ENCODE measurements at places on chromosomes 6 and 20.

GRCh38 chr6:45420083-45420908, 42.6 kb upstream of the SUPT3H start:
- DNase-seq = peak; percentile 50

GRCh38 chr6:6492675-6493074, 95.8 kb upstream of the LY86 start:
- DNase-seq = no peak

DNA sequence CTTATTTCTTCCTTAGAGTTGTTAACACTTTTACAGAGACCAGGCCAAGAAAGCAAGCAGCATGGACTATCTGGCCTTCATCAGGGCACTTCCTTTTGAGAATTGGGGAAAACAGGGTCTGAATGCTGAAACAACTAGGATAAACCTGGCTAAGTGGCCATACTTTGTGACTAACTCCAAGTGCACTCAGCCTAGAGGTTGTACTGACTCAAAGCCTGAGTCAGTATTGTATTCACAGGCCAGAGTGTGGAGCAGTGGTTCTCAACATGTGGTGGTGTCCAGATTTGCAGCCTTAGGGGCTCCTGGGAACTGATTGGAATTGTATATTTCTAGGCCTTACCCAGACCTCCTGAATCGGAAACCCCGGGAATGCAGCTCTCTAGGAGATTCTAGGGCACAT, 20.1 kb downstream of the SEC23B start:
- DNase-seq = no peak

- DNase-seq = no peak
Measured at GRCh38 chr6:108180266-108180665, 14.4 kb downstream of the NR2E1 start.

DNA sequence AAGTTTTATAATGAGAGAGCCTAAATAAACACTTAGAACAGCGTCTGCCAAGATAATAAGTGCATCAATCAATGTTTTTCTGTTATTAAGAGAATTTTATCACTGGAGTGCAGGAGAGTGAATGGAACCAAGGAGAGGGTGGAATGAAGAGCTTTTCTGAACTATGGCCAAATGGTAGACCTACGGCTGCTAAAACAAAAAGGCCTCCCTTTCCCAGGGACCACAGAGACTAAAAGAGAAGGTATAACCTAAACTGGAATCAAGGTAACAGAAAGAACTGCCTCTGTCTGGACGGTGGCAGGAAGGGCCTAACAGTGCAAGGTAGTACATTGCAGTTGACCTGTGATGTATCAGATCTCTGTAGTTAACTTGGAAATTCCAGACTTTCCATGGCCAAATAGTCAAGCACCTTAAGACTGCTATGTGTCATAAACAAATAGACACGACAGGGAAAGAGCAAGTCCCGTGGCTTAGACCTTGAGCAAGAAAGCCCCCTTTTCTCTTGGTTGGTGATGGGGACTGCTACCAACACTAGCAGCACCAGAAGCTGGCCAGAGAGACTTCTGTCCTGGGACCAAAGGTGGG, 5.5 kb downstream of the CNKSR3 start:
- DNase-seq = no peak

Measured in T-helper 1 cell (primary cell).